ENCODE measurements at places on chromosomes 11 and 22.

- no peak for DNase-seq
Measured at GRCh38 chr11:98453378-98453777, 567.4 kb upstream of the CNTN5 start.

DNA sequence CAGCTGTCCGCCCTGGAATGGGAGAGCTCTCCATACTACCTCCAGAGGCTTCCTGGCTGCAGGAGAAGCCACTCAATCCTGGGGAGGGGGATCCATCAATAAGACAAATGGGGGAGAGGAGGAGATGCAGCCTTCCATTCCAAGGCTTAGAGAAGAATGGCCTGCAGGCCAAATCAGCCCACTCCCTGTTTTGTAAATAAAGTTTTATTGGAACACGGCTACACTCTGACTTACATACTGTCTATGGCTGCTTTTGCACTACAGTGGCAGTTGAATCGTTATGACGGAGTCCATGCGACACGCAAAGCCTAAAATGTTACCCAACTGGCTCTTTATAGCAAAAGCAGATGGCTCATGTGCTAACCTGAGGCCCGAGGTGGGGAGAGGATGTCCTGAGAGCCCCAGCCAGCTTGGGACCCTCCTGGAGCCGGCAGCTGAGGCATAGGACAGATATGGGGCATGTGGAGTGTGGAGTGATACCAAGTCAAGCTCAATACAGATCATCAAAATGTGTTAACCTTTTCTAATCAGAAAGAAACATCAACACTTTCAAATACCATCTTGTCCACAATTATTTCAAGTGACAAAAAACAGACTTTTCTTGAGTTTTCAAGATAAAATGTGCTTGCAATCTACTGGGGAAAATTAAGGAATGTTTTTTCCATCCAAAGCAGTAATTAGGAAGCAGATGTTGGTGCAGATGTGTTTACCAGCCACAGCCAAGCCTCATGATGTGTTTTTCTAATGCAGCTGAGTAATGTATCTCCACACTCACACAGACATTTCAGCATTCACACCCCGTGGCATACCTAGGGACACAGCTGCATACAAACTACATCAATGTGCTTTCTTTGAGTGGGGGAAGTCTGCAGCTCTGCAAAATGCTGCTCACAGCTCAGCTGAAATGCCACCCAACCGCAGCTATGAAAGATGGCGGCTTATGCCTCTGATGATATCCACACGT, 181.6 kb downstream of the SHANK2 start:
- no peak for DNase-seq

DNA sequence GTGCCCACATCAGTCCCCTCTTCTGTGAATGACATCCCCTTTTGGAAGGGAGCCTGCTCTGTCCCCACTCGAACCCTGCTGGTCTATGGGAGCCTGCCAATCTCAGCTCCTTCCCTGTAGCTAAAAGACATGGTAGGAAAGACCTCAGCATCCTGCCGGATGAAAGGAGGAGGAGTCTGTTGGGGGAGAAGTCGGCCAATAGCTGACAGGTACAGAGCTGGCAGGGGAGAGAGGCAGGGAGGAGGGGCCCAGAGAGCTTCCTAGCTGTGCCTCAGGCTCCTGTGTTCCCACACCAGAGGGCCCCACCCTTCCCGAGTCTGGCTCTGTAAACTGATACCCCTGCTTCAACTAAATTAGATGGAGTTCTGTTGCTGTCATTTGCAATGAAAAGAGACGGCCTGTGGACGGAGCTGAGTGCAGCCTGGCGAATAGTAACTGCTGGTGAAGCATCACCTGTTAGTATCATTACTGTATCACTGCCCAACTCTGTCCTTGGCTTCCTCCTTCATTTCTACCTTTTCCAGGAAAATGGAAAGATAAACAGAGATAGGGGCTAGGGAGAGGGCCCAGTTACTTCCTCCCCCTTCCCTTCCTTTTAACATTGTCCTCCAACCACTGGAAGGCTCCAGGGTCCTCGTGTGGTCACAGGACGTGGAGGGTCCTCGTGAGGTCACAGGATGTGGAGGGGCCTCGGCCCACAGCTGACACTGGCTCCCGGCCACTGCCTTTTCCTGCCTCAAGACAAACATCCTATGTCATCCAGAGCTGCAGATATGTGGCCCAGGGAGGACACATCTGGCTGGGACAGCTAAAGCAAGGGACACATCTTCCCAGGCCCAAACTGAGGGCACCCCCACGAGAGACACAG, 15.1 kb downstream of the FXYD6 start:
- no peak for DNase-seq

GRCh38 chr22:32048069-32048468, 5.0 kb downstream of the SLC5A1 start:
- no peak for DNase-seq

DNA sequence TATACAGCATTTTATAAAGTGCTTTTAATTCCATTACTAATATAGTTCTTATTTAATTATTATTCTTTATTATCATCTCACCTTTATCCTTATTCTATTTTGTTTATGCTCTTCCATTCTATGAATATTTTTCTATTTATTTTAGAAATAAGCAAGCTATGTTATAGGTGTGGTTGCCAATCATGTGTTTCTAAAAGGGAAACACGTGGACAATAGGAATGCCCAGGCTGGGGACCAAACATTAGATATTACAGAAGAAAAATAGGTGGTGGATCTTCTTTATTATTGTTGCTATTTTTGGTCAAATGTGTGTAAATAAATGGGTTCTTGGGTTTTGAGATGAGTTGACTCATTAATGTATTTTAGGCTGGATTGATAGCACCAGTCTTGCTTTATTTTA, 438.3 kb downstream of the RAB38 start:
- no peak for DNase-seq

All from EL (cell line).